ENCODE measurements at places on chromosomes 2 and 18. TPM values are rescaled to one million over a fixed set of nuclear protein-coding genes. Genes with fewer than 3 reads are reported as not detected.

DNA sequence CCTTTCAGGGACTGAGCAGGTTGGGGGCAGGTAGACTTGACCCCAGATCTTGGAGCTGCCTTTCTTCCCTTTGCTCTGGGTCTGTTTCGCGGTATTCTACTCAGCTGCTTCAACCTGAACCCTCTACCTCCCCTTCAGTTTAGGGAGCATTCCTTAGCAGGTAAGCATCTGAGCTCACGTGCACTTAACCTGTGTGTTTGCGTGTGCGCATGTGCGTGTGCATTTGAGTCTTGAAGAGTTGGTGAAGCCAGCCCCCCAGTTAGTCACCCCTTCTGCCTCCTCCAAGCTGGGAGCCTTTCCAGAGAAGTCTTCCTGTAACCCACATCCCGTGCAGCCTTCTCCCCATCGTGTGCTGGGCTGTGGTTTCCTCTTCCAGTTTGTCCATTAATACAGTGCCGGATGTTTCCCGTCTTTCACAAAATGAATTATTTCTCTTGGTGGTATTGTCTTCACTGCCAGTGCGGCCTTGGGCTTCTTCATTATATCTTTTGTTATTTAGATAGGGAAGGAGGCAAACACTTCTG is 33.2 kb downstream of the B3GNT2 start:
- H3K27ac ChIP-seq, result no peak overlapping the region
- no peak for DNase-seq
- H3K4me1 ChIP-seq, result no peaks in the 10 kb centered on the region
- H3K27me3 ChIP-seq, result no peaks in the 10 kb centered on the region
- H3K4me3 ChIP-seq, result no peak overlapping the region

- no peak overlapping the region for H3K4me3 ChIP-seq
- H3K36me3 ChIP-seq, result no peaks in the 10 kb centered on the region
- no peaks in the 10 kb centered on the region for H3K4me1 ChIP-seq
- H3K27ac ChIP-seq, result no peak overlapping the region
- DNase-seq, result no peak
Measured at GRCh38 chr18:2442006-2442405, 129.3 kb downstream of the METTL4 start.

GRCh38 chr2:64841461-64841860 is 147.7 kb upstream of the SLC1A4 start:
- no peaks in the 10 kb centered on the region for H3K36me3 ChIP-seq
- H3K4me1 ChIP-seq, result peaks cover 15% of the 10 kb centered on the region
- H3K27me3 ChIP-seq, result no peaks in the 10 kb centered on the region
- DNase-seq, result no peak
- H3K4me3 ChIP-seq, result no peak overlapping the region

DNA sequence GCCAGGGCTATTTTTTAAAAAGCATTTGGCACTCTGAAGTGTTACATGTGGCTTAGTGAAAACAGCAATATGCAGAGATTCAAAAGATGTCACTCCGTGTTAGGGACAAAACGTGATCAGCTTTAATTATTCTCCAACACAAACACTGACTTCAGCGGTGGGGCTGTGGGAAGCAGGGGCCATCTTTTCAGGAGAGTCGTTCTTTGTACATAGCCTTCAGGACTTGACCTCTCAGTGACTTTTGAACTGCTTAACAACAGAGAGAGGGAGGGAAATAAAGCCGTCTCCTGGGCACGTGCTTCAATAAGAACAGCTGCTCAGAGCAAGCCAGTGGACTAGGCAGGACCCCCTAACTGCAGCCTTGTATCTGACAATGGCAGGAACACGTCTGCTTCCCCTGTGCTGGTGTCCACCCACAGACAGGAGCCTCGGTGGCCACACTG is 95.0 kb upstream of the HDAC4 start:
- no peaks in the 10 kb centered on the region for H3K36me3 ChIP-seq
- H3K27me3 ChIP-seq, result no peaks in the 10 kb centered on the region
- H3K4me3 ChIP-seq, result no peak overlapping the region
- H3K27ac ChIP-seq, result no peak overlapping the region
- H3K4me1 ChIP-seq, result peaks cover 11% of the 10 kb centered on the region

DNA sequence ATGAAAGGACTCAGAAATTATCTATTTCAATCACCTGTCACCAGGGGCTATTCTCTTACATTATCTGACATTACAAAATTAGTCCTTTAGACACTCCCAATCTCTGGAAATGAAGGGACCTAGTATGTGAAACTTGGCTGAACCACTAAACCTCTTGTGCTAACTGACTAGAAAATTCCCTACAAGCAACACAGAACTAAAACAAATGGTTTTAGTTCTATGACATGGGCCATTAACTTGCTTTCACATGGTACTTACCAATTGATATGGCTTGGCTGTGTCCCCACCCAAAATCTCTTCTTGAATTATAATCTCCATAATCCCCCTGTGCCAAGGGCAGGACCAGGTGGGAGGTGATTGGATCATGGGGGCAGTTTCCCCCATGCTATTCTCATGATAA is 16.6 kb downstream of the SERPINE2 start:
- H3K36me3 ChIP-seq, result no peaks in the 10 kb centered on the region
- no peak overlapping the region for H3K4me3 ChIP-seq
- no peaks in the 10 kb centered on the region for H3K27me3 ChIP-seq
- no peak overlapping the region for H3K27ac ChIP-seq

DNA sequence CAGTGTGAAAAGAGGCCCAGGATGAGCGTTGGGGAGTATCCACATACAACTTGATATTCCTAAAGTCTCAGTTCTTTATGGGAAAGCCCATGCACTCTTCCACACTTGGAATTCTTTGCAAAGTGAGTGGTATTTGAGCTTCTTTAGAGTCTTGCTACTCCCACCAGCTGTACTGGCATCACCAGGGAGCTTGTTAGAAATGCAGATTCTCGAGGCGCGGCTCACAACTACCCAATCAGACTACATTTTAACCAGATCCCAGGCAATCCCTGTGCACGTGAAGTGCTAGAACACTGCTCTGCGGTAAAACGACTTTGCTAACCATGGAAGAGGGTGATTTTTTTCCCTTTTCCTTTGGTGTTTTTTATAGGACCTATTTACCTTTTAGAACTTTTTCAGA is 184.7 kb downstream of the NEDD4L start:
- no peak for DNase-seq
- peaks cover 33% of the 10 kb centered on the region for H3K4me1 ChIP-seq
- H3K36me3 ChIP-seq, result no peaks in the 10 kb centered on the region

- no peak overlapping the region for H3K4me3 ChIP-seq
- no peak for DNase-seq
- H3K27me3 ChIP-seq, result peaks cover 36% of the 10 kb centered on the region
- H3K36me3 ChIP-seq, result no peaks in the 10 kb centered on the region
- H3K27ac ChIP-seq, result no peak overlapping the region
Measured at GRCh38 chr2:172113617-172114016, 10.9 kb upstream of the DLX2 start.

DNA sequence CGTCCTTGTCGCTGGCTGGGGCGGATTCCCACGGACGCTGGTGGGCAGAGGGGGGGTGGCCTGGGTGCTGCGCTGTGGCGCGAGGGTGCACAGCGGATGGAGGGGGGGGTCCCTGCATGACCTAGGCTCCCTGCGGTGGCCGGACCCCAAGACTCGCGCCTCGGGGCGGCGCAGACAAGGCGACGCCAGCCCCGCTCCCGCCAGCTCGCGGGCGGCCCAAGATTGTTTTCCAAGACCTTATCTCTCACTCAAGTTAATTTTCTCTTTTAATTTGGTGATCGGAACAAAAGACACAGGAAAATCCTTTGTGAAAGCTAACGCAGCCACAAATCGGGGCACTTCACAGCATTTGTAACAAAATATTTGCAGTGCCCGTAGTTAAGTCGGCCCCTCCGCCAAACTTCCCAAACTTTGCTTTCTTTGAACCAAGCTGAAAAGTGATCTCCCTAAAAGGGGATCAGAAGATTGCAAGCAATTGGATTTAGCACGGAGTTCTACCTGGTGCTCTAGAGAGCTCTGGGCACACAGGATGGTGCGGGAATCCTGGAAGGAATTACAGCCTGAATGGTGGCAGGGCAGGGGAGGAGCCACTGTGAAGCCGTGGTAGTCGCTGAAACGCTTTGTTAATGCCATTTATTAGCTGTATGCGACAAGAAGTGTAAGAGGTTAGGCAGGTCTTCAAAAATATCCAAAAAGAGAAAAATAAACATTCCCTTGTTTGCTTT is 4.8 kb upstream of the ID2 start:
- H3K27me3 ChIP-seq, result no peaks in the 10 kb centered on the region
- H3K4me3 ChIP-seq, result peak overlapping the region; percentile 80
- peaks cover 40% of the 10 kb centered on the region for H3K4me1 ChIP-seq
- DNase-seq, result no peak

DNA sequence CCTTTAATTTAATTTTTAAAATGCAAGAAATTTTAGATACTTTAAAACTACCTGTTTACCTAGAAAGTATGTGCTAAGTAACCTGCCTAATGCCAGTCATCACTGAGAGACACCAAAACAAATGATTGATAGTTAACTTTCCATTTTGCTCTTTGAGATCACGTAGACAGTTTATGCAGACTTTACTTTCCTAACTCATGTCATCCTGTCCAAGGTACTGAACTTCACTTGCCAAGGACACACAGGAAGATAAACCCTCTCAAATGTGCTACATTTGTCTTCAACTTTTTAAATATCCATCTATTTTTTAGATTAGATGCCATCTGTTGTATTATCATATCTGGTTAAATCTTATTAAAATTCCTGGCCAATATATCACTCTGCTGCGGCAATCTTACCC is 20.1 kb upstream of the SCN1A start:
- H3K36me3 ChIP-seq, result no peaks in the 10 kb centered on the region
- no peak overlapping the region for H3K4me3 ChIP-seq
- no peaks in the 10 kb centered on the region for H3K4me1 ChIP-seq
- DNase-seq, result no peak
- no peak overlapping the region for H3K27ac ChIP-seq

- peaks cover 2% of the 10 kb centered on the region for H3K36me3 ChIP-seq
- no peak overlapping the region for H3K4me3 ChIP-seq
- no peak overlapping the region for H3K27ac ChIP-seq
Measured at GRCh38 chr2:96554293-96555145, 18.0 kb downstream of the ARID5A start.

DNA sequence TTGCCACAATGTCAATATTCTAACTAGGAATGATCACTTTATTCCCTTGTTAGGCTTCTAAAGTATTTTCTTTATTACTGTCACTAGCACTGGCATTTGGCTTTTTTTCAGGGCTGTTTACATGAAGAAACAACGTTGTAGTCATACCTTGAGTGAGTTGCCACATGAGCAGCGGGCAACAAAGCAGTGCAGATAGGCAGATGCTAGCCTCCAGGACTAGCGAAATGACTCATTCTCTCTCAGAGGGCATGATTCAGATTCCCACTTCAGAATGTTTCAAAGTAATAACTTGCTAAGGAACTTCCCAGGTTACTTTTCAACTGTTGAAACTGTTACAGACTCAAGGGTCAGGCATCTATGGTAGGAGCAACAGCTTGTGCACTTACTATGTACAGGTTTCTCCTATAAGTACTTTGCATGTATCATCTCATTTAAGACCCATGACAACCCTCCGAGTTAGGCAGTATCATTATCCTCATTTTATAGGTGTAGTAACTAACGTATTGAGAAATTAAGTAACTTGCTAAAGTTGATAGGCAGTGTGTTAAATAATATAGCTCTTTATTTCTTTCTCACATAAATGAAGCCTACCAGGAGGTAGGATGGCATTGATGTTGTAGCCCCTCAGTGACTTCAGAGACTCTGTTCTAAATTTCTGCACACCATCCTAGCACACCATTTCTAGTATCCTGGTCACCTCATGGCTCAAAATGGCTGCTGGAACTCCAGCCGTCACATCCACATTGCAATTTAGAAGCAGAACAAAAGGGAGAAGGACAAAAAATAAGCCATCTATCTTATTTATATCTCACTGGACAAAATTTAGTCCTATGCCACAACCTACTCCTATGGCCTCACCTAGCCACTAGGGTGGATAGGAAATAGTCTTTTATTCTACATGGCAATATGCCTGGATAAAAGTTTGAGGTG is 83.3 kb downstream of the ICOS start:
- H3K4me3 ChIP-seq, result no peak overlapping the region
- no peaks in the 10 kb centered on the region for H3K27me3 ChIP-seq
- no peak overlapping the region for H3K27ac ChIP-seq
- peaks cover 14% of the 10 kb centered on the region for H3K4me1 ChIP-seq
- H3K36me3 ChIP-seq, result no peaks in the 10 kb centered on the region
- no peak for DNase-seq

DNA sequence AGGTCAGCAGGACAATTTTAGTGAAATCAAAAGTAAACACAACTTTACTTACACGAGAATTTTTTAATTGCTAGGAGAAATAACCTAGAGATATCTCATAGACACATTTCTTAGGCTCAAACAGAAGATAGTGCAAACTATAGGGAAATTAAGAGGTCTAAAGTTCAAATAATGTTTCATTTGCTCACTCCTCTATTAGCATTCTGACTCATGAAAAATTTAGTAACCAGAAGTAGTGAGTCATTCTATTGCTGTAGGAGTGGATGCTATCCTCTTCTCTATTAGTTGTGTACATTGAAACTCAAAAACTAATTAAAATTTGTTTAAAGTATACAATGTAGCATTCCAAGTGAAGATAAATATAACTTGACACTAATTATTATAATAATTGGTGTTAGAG is 908.3 kb upstream of the TMEFF2 start:
- H3K4me1 ChIP-seq, result no peaks in the 10 kb centered on the region
- no peak overlapping the region for H3K4me3 ChIP-seq
- H3K27me3 ChIP-seq, result no peaks in the 10 kb centered on the region
- no peak for DNase-seq

DNA sequence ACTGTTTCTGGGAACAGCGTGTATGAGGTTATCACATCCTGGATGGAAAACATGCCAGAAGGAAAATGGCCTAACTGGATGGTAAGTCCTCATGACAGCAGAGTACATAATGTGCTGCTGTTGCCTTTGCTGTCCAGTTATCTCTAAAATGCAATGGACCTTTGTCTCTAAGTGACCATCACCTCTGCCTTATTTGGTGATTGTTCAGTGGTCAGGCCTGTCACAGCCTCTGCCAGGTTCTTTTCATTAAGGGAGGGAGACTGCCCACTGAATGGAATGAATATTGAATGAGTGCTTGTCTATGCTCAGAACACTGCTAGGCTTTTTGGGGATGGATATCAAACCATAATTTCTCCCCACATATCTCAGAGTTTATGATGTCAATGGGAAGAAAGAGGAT is 29.0 kb downstream of the SLC3A1 start:
- H3K27me3 ChIP-seq, result no peaks in the 10 kb centered on the region
- H3K27ac ChIP-seq, result no peak overlapping the region
- H3K36me3 ChIP-seq, result no peaks in the 10 kb centered on the region

DNA sequence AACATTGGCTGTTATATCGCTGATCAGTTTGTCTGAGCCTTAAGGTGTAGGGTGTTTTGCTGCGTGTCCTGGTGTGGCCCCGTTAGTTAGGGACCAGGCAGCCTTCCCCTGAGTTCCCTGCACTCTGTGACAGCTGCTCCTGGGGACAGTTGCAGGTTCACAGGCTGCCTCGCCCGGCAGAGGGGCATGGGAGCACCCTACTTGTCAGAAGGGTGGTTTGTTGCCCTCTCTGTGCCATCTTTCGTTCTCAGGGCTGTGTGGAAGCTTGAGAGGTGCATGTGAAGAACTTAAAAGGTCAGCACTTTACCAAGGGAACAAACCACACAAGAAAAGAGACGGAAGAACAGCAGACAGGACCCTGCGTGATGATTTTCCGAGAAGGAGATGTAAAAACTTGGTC is 159.6 kb downstream of the LDLRAD4 start:
- H3K4me1 ChIP-seq, result no peaks in the 10 kb centered on the region
- no peaks in the 10 kb centered on the region for H3K27me3 ChIP-seq
- H3K4me3 ChIP-seq, result no peak overlapping the region

GRCh38 chr2:164114937-164115336 is 379.1 kb upstream of the FIGN start:
- H3K4me1 ChIP-seq, result no peaks in the 10 kb centered on the region
- H3K4me3 ChIP-seq, result no peak overlapping the region
- H3K27me3 ChIP-seq, result no peaks in the 10 kb centered on the region
- H3K27ac ChIP-seq, result no peak overlapping the region
- no peak for DNase-seq
- H3K36me3 ChIP-seq, result no peaks in the 10 kb centered on the region

Gene STRN
- total RNA-seq, result 18.9 TPM

Gene ERMN
- not detected for total RNA-seq

Gene DSC2
- 3.3 TPM for total RNA-seq

Gene EPHA4
- total RNA-seq, result 43.9 TPM

Gene CD28
- 2.9 TPM for total RNA-seq
